ENCODE measurements at places on chromosomes 2 and 18.

DNA sequence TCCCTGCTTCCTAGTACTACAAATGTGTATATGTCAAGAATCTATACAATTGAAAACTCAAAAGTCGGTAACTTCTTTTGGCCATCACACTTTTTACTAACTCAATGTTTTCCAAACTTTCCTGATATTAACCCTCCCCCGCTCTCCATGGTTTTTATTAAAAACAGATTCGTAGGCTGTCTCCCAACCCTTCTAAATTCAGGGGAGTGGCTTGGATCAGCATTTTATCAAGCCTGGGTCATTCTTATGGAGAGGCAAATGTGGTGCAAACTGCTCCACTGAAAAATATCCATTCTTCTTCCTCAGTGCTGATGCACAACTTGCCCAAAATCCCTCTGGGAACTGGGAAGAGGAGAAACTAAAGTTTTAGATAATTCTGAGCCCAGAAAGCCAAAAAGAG, 134.2 kb downstream of the RIF1 start:
- no peaks in the 10 kb centered on the region for H3K36me3 ChIP-seq
- H3K4me1 ChIP-seq, result no peaks in the 10 kb centered on the region
- no peak for DNase-seq

DNA sequence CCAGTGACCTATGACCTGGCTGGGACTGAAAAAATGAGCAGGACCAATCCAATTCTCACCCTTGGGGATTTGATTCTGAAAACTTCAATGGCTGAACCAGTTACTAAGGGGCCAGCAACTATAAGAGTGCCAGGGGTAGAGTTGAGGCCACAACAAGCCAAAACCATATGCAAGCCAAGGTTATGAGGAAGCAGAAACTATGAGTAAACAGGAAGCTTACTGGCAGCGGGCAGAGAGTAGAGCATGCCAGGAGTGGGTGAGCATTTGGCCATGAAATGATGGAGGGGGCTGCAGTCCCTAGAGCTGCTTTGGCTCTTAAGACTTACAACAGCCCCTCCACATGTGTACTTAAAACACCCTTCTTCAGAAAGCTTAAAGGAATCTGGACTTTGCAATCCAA, 82.4 kb downstream of the RBMS1 start:
- H3K4me1 ChIP-seq, result peaks cover 44% of the 10 kb centered on the region
- H3K4me3 ChIP-seq, result peak overlapping the region; percentile 69
- no peak for DNase-seq
- H3K36me3 ChIP-seq, result peaks cover 13% of the 10 kb centered on the region
- H3K27me3 ChIP-seq, result no peaks in the 10 kb centered on the region
- H3K27ac ChIP-seq, result peak overlapping the region; percentile 95

GRCh38 chr2:223925106-223925505, 20.0 kb downstream of the WDFY1 start:
- peaks cover 61% of the 10 kb centered on the region for H3K4me1 ChIP-seq
- no peak overlapping the region for H3K4me3 ChIP-seq
- H3K36me3 ChIP-seq, result peaks cover 7% of the 10 kb centered on the region
- DNase-seq, result no peak

GRCh38 chr2:124241-124880, 78.1 kb upstream of the FAM110C start:
- no peaks in the 10 kb centered on the region for H3K4me1 ChIP-seq
- H3K27ac ChIP-seq, result no peak overlapping the region
- no peak for DNase-seq
- H3K27me3 ChIP-seq, result peaks cover 44% of the 10 kb centered on the region
- H3K36me3 ChIP-seq, result no peaks in the 10 kb centered on the region
- no peak overlapping the region for H3K4me3 ChIP-seq

DNA sequence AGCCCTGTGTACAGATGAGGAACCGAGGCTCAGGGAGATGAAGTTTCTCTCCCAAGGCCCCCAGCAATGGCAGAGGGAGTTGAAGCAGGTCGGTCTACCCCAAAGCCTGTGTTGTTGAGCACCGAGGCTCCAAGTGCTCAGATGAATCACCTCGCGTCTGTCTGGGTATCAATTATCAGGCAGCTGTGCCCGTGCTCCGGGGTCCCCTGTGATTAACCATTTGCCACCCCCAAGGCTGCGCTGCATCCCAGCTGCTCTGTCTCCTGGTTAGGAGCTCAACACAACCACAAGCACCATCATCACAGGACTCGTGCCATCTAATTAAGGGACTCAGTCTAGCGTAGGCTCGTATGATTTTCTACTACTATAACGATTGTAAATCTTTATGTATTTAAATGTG, 27.1 kb downstream of the LIPG start:
- DNase-seq, result no peak
- no peaks in the 10 kb centered on the region for H3K36me3 ChIP-seq
- no peaks in the 10 kb centered on the region for H3K4me1 ChIP-seq
- no peak overlapping the region for H3K27ac ChIP-seq

DNA sequence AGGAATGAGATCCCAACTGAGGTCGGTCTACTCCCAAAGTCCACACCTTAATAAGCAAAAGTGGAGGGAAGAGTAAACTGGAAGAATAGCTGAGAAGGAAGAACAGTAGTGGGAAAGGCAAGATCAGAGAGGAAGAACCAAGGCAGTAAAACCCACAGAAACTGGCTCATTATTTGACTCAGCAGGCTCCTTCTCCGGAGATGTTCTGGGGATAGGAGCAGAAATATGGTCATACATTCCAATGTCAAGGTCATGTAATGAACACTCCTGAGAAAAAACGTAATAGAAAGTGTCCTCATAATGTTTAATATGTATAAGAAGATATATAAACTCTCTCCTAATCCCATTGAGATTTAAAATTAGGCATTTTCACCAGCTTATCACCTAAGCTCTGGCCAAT, 39.5 kb downstream of the STK39 start:
- peaks cover 86% of the 10 kb centered on the region for H3K4me1 ChIP-seq
- no peaks in the 10 kb centered on the region for H3K27me3 ChIP-seq
- DNase-seq, result no peak

DNA sequence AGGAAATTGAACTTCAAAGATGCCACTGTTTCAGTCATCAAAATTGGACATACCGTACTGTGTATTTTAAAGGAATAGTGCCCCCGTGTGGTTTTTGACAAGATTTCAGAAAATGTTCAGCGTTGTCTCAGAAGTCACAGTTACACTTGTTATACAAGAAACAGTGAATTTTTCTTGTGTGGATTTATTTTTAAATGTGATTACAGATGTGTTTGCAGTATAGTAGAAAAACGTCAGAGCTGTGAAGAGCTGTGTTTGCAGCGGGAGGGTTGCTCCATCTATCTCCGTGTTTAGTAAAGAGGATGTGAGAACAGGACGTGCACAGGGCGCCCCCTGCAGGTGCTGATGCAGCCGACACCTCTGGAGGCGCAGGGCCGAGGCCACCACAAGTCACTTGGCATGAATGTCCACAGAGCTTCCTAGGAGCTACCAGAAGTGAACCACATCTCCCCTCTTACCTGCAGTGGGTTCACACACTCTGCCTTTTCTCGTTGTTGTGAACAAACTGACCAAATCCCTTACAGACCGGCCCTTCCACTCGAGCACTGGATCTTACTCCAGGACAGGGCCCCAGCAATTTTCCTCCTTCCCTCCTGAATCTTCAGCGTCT, 73.1 kb downstream of the CACNB4 start:
- H3K27me3 ChIP-seq, result peaks cover 18% of the 10 kb centered on the region
- peak; percentile 76 for DNase-seq
- H3K4me3 ChIP-seq, result peak overlapping the region; percentile 66

GRCh38 chr18:7603259-7604000, 36.3 kb downstream of the PTPRM start:
- no peak overlapping the region for H3K27ac ChIP-seq
- no peak for DNase-seq
- peaks cover 2% of the 10 kb centered on the region for H3K36me3 ChIP-seq
- no peaks in the 10 kb centered on the region for H3K27me3 ChIP-seq
- H3K4me1 ChIP-seq, result no peaks in the 10 kb centered on the region

DNA sequence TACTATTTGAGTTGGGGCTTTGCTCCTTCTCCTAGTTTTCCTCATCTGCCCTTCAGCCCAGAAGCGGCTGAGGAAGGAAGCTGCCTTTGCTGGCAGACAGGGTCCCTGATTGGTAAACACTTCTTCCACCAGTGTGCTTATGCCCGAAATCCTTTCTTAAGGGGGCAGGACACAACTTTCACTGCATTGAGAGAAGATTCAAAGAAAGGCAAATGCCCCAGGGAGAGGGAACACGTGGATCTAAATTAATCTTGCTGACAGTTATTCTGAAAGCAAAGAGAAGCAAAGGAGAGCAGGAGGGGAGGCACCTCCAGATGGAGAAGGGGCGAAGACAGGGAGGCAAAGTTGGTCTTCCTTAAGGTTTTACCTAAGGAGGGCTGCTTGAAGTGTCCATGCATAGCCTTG, 92.1 kb upstream of the EFEMP1 start:
- no peak for DNase-seq
- no peaks in the 10 kb centered on the region for H3K36me3 ChIP-seq
- no peak overlapping the region for H3K27ac ChIP-seq
- no peaks in the 10 kb centered on the region for H3K4me1 ChIP-seq
- no peaks in the 10 kb centered on the region for H3K27me3 ChIP-seq

DNA sequence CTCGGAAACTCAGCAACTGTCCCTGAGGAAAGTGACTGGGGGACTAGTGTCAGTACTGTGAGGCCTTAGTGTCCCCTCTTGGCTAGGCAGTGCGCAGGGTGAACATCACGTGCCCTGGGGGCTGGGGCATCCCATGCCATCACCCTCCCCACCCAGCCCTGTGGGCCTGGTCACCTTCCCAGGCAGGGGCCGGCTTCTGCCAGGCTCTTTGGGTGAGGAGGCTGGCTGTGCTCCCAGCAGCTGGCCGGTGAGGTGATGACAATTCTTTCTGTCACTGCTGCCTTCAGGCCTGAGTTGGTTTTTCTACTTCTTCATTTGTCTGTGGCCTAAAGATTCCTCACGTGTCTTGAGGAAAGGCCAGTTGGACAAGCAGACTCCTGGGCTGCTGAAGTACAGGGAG, 180.8 kb downstream of the KLHL29 start:
- H3K27me3 ChIP-seq, result peaks cover 5% of the 10 kb centered on the region
- H3K36me3 ChIP-seq, result peaks cover 5% of the 10 kb centered on the region
- no peak for DNase-seq
- no peak overlapping the region for H3K27ac ChIP-seq
- H3K4me3 ChIP-seq, result no peak overlapping the region

GRCh38 chr18:80168346-80168745, 59.3 kb downstream of the ADNP2 start:
- DNase-seq, result no peak
- no peaks in the 10 kb centered on the region for H3K36me3 ChIP-seq
- no peak overlapping the region for H3K4me3 ChIP-seq
- peaks cover 42% of the 10 kb centered on the region for H3K27me3 ChIP-seq
- H3K4me1 ChIP-seq, result peaks cover 15% of the 10 kb centered on the region

- H3K27ac ChIP-seq, result peak overlapping the region; percentile 97
- DNase-seq, result no peak
- H3K4me1 ChIP-seq, result peaks cover 78% of the 10 kb centered on the region
- peaks cover 3% of the 10 kb centered on the region for H3K36me3 ChIP-seq
- peak overlapping the region; percentile 70 for H3K4me3 ChIP-seq
These were observed 21.6 kb downstream of the MAP4K4 start for GRCh38 chr2:101718993-101719571.

- no peak for DNase-seq
- no peaks in the 10 kb centered on the region for H3K4me1 ChIP-seq
- no peak overlapping the region for H3K4me3 ChIP-seq
These were observed 117.0 kb upstream of the ZSWIM2 start for GRCh38 chr2:186966015-186966414.

- H3K36me3 ChIP-seq, result peaks cover 12% of the 10 kb centered on the region
- no peak for DNase-seq
- H3K4me3 ChIP-seq, result peak overlapping the region; percentile 42
- H3K27me3 ChIP-seq, result no peaks in the 10 kb centered on the region
- H3K27ac ChIP-seq, result peak overlapping the region; percentile 76
- peaks cover 75% of the 10 kb centered on the region for H3K4me1 ChIP-seq
These were observed 132.2 kb downstream of the SPTBN1 start for GRCh38 chr2:54588244-54588899.

DNA sequence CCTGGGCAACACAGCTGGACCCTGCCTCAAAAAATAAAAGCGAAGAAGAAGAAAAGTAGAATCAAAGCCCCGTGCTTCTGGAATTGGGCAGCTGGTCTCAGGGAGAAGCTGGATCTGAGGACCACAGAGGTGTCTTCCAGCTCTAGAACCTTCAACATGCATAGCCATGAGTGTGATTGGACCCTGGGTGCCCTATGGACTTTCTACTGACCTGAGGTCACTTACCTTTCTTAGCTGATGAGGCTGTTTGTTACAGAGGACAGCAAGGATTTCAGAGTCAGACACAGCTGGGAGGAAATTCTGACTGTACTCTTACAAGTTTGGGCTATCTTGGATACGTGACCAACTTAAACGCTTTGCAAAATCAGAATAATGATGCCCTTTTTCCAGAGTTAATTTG, 82.4 kb upstream of the GATA6 start:
- no peak overlapping the region for H3K27ac ChIP-seq
- DNase-seq, result no peak
- H3K27me3 ChIP-seq, result peaks cover 27% of the 10 kb centered on the region
- no peaks in the 10 kb centered on the region for H3K36me3 ChIP-seq
- H3K4me3 ChIP-seq, result no peak overlapping the region
- no peaks in the 10 kb centered on the region for H3K4me1 ChIP-seq

DNA sequence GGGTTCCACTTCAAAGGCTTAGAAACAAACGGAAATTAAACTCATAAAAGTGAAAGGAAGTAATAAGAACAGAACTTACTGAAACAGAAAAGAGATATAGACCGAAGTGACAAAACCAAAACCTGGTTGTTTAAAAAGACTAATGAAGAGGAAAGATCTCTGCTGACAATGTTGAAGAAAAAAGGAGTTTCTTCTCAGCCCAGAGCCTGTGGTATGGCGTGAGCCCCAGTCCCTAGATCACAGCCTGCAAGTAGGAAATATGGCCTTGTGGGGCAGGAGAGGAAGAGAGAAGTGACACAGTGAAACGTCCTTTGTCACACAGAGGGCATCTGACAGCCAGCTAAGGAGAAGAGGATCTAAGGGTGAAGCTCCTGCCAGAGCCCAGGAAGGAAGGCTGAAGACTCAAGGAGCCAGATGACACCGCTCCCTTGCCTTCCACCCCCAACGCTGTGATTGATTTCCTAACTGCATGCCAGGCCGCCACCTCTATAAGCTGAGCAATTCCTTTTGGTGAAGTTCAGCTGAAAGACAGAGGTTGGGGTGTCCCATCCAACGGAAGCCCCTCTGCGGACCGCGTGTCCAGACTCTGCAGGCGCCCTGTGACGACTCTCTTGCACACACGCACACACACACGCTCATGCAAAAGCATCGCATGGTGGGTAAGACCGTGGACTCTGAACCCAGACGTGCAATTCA, 141.1 kb downstream of the HDAC4 start:
- peaks cover 10% of the 10 kb centered on the region for H3K36me3 ChIP-seq
- peak overlapping the region; percentile 79 for H3K4me3 ChIP-seq
- H3K27me3 ChIP-seq, result no peaks in the 10 kb centered on the region
- peak overlapping the region; percentile 90 for H3K27ac ChIP-seq
- DNase-seq, result no peak
